ENCODE measurements at places on chromosomes 6 and 20.

DNA sequence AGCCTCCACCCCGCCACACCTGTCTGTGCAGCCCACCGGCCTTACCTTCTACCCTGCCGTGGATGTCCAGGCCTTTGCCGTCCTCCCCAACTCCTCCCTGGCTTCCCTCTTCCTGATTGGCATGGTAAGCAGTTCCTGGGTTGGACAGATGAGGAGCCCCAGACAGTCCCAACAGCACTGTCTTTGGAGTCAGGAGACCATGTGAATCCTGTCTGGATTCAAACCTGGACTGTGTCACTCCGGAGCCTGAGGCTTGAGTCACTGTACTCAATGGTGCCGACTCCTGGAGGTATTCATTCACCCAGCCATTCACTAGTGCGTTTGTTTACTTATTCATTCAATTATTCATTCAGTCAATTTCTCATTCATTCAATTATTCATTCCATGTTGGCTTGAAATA is 20.0 kb upstream of the LBP start:
- no peak for DNase-seq

GRCh38 chr6:105771313-105771970 is 314.7 kb upstream of the PRDM1 start:
- no peak for DNase-seq

DNA sequence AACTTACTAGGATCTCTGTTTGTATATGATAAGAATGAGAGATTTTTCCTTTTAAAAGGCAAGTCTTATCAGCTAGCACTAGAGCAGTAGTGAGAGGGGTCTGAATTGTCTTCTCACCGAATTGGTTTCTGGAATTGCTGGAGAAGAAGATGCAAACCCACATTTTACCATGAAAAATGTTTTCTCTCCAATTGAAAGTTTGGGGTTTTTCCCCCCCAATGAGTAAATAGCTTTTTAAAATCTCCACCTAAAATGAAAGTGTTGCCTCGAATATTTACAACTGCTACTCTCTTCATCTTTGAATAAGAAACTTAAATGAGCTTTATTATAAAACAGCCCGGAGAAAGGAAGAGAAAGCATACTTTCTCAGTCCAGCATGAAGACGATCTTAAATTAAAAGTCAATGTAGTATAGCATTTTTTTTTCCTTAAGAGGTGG is 1.8 kb downstream of the TCF21 start:
- no peak for DNase-seq

GRCh38 chr20:3874194-3874844 is 14.9 kb upstream of the PANK2 start:
- DNase-seq: no peak

GRCh38 chr20:57030611-57031600 is 235.5 kb downstream of the BMP7 start:
- DNase-seq: no peak

- no peak for DNase-seq
Measured at GRCh38 chr6:16006681-16007080, 122.2 kb upstream of the MYLIP start.

DNA sequence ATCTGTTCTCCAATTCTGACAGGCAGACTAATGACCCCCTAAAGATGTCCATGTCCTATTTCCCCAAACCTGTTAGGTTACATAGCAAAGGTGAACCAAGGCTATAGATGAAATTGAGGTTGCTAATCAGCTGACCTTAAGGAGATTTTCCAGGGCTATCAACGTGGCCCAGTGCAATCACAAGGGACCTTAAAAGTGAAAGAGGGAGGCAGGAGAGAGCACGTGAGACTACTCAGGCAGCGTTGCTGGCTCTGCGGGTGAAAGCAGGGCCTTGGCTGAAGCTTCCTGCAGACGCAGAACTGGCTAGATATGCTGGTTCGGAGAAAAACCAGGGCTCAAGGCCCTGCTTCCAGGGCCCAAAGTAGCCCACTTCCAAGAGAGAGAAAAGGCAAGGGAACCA is 78.7 kb downstream of the NCOA7 start:
- DNase-seq: no peak

- no peak for DNase-seq
Measured at GRCh38 chr6:129659590-129660345, 50.2 kb downstream of the ARHGAP18 start.

DNA sequence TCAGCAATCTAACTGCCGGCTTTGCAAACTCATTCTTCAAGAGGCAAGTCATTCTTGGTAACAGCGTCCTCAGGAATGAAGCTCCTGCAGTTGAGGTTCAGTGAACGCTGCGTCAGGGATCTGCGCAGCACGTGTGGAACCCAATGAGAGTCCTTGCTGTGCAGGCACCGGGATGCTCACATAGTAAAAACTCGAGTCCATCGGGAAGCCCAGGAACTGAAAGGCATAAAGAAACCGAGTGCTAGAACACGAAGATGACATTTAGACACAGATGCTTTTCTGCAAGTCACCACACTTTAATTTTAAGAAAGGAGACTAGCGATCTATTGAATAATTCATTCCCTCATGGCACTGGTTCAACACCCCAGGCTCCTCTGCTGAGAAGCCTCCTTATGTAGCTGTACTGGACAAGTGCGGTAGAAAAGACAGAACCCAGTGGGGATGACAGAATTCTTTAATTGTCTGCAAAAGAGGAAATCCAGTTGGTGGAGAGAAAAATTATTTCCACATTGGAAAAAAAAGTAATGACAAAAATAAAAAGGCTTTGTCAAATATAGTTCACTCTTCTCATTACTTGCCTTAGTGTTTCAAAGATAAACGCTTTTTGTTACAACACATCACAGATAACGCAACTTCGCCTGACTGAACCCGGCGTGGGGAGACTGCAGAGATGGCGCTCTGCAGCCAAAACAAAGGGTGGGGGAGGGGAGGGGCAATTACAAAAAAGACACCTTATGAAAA is 1.9 kb upstream of the AFDN start:
- no peak for DNase-seq

GRCh38 chr20:16113736-16114135 is 459.5 kb downstream of the KIF16B start:
- no peak for DNase-seq

DNA sequence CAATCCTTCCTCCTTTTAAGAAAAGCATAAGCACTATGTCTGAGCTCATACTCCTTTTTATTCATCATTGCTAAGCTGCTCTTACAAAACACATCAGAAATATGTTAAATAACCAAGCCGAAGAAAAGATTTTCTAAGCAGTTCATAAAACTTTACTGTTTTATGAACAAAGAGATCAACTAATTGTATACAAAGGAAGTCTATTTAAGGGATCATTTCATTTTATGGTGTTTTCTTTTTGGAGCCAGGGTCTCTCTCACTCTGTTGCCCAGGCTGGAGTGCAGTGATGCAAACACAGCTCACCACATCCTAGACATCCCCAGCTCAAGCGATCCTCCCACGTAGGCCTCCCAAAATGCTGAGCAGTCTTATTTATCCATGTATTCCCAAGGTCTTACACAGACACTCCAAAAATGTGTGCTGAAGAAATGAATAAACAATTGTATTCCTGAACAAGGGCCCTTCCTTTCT is 9.3 kb downstream of the NUDT3 start:
- DNase-seq: no peak

DNA sequence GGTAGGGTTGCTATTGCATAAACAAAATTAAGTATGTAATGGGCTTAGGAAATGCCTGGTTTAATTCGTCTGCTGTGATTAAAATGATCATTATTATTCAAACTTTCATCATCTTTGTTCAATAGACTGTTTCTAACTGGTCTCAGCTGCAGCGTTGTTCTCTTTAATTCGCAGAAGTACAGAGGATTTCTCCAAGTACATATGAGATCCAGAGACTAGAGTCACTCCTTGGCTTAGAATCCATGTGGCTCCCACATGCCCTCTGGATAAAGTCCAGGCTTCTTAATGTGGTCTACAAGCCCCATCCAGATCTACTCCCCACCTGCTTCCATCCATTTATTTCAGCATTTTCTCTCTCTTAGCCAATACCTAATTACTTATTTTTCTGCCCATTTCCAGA is 1.1 kb upstream of the ZBTB24 start:
- DNase-seq: no peak

GRCh38 chr6:114315831-114316595 is 26.8 kb downstream of the HS3ST5 start:
- DNase-seq: no peak

- no peak for DNase-seq
Measured at GRCh38 chr6:101650402-101651100, 257.0 kb downstream of the GRIK2 start.

- no peak for DNase-seq
Measured at GRCh38 chr6:10451828-10452509, 37.1 kb upstream of the TFAP2A start.

DNA sequence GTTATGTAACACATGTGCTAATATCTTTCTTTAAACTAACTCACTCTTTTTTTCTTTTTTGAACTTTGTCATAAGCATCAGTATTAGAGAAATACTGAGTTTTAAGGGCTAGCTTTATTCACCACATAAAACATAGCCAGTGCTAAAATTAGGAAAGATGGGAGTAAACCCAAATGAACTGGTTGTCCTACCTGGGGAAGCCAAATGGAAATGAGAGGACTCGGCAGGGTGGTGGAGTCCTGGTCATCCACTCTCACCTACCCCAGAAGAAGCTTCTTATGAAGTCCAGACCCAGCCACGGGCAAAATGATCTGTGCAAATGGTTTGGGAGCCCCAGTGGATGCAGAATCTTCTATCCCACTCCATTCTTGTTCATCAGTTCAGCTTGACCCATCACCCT is 56.1 kb downstream of the MDGA1 start:
- DNase-seq: no peak

GRCh38 chr6:127173156-127173940 is 54.9 kb downstream of the RSPO3 start:
- DNase-seq: no peak

- DNase-seq: no peak
Measured at GRCh38 chr6:94372229-94372628, 952.9 kb upstream of the EPHA7 start.

DNA sequence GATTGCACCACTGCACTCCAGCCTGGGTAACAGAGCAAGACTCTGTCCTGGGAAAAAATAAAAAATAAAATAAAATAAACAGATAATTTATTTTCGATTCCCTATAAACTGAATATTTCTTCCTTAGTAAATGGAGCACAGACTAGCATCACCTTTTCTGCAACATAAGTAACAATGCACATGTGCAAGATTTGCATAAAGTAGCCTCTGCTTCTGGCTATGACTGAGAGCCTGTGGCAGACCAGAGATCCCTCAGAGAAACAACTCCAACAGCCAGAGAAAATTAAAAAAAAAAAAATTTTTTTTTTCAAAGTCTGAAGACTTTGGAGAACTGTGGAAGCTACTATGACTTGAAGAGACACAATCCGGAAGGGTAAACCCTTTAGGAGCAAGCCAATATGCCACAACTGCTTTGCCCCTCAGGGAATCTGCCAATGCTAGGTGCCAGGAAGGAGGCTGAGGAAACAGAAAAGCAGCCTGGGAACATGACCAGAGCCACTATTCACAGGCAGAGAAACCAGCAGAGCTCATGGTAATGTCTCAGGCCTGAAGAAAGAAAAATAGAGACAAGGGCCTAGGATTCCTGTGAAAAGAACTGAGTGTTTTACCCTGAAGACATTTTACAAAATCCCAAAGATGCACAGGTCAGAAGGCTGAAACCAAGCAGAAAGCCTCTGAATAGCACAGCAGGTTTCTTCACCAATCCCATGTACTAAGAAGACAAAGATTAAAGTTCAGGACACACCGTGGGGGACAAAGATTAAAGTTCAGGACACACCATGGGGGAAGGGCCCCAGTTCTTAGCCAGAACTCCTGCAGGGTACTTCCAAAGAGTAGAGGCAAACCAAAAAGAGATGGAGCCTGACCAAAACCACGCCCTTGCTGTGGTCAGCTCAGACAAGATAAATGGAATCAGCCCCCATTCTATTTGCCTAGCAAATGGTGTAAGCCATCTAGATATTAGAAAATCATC is 25.8 kb downstream of the B4GALT5 start:
- DNase-seq: no peak

DNA sequence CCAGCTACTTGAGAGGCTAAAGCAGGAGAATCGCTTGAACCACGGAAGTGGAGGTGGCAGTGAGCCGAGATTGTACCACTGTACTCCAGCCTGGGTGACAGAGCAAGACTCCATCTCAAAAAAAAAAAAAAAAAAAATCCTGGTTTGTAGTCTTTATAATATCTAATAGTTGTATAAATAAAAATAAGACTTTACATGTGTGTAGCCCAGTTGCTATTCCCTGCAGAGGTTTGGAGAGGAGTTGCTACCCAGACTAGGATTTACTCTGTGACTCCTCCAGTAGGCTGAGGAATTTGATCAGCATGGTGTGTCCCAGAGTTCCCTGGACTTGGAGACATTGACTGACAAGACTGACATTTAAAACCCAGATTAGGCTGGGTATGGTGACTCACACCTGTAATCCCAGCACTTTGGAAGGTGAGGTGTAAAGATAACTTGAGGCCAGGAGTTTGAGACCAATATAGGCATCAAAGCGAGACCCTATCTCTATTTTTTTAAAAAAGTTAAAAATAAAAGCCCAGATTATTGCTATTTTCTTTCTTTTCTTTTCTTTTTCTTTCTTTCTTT is 10.2 kb downstream of the CHMP4B start:
- no peak for DNase-seq

DNA sequence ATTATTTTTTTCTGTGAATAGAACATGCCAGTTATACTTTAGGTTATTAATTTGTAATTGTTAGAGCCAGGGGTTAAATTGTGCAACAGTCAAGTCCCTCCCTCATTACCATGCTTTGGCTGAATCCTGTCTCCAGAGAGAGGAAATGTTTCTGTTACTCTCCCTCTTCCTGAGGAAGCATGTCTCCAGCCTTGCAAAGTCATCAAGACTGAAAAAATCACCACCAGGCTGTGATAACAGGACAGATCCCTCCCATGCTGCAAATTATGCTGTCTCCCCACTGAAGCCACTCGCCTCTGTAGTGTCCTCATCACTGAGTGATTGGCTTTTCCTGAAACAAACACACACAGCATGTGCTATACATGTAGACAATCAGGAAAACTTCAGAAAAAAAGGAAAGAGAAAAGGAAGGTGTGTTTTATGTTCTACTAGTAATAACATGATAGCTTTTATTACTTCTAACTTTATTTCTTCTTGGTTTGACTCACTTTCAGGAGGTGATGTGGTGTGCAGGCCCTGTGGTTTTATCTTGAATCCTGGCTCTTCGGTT is 290.0 kb upstream of the JAG1 start:
- DNase-seq: no peak

GRCh38 chr6:84027340-84028181 is 6.0 kb upstream of the MRAP2 start:
- DNase-seq: no peak

GRCh38 chr6:133889557-133890403 is 867 bp downstream of the TCF21 start:
- DNase-seq: no peak

All from T-helper 17 cell (primary cell).